ENCODE measurements at places on chromosomes 7 and 10.

DNA sequence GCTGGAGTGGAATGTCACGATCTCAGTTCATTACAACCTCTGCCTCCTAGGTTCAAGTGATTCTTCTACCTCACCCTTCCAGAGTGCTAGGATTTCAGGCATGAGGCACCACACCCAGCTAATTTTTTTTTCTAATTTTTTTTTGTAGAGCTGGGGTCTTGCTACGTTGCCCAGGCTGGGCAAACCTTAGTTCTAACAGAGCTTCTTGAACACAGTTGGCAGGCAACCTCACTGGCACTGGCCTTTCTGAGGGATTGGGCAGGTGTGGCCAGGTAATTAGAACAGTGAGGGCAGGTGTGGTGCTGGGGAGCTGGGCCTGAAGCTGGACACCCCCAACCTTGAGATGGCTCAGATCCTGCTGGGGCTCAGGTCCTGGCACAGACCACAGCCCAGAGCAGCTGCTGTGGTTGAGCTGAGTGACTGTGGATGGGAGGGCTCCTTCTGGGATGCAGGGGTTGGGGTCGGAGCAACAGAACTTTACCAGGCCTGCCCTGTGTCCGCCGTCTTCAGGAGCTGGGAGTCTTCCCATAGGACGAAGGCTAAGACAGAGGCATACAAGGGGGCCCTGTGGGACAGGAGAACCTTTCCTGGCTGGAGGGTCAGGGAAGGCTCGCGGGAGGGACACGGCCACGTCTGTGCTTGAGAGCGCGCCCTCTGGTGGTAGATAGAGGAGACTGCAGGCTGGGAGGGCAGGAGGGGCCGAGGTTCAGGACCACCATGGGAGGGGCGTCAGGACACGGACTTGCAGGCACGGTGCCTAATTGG, 48.2 kb downstream of the COL26A1 start:
- peak; percentile 14 for DNase-seq

GRCh38 chr10:10043083-10043482, 974.6 kb upstream of the CELF2 start:
- no peak for DNase-seq

DNA sequence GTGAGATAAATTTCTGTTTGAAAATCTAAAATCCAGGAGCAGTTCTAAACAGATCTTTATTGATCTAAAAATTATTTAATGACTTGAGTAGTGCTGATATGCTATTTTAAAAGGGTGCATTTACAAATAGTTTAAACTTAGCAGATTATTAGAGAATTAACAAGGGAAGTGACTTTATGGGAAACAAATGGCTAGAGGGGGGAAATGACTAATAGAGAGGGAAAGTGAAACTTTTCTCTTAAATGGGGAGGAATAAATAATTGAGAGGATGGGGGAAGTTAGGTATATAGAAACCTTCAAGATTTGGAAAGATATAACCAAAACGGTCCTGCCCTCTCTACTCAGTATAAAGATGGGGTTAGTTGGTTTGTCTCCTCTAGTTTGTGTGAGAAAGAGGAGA, 90.1 kb upstream of the ARMC3 start:
- DNase-seq, result no peak

GRCh38 chr10:47380341-47381102, 3.6 kb downstream of the ZNF488 start:
- DNase-seq, result no peak

DNA sequence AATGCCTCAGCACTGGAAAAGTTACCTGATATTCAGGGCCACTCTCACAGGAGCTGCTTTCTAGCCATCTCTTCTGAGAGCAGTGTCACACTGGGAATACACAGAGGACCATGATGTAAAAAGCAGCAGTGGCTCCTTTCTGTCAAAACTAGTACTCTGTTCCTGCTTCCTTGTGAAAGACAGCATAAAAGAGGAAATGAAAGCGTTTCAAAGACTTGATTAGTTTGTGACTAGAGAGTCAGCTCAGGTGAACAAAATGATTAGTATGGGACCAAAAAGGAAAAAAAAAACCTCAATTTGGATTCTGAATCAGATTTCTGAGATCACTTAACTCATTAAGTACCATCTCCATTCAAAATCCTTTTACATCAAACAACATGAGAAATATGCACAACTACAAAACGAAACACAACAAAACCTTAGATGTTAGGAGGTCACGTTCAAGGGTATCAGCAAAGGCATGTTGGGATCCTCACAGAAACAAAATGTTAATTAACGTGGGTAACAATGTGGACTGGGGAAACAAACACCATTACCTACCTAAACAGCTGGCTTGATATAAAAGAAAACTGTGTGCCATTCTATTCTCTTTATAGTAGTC, 103.7 kb downstream of the MACC1 start:
- no peak for DNase-seq
